Activated CD8-positive, alpha-beta memory T cell treated with anti-CD3 and anti-CD28 coated beads, Interleukin-2, amount 50 U/mL, for 4 hours (primary cell): ENCODE measurements at places on chromosomes 12 and 14.

GRCh38 chr14:64500088-64500487 lies 3.5 kb downstream of the ZBTB25 start:
- DNase-seq, result no peak

DNA sequence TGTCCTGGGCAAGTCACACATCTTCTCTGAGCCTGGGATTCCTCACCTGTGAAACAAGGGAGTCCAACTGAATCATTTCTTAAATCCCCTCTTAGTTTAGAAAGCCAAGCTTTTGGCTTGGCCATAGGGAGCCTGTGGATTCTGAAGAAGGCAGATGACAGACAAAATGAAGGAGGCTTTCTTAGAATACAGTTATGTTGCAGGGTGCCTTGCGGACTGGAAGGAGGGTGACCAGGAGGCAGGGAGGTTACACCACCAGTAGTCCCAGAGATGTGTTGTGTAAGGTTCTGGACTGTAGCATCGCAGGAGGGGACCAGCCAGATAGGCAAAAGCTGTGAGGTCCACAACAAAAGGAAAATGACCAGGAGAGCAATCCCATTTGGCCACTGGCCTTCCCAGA lies 8.2 kb upstream of the ACVR1B start:
- no peak for DNase-seq

GRCh38 chr14:105430565-105430964 lies 10.9 kb downstream of the MTA1 start:
- no peak for DNase-seq

DNA sequence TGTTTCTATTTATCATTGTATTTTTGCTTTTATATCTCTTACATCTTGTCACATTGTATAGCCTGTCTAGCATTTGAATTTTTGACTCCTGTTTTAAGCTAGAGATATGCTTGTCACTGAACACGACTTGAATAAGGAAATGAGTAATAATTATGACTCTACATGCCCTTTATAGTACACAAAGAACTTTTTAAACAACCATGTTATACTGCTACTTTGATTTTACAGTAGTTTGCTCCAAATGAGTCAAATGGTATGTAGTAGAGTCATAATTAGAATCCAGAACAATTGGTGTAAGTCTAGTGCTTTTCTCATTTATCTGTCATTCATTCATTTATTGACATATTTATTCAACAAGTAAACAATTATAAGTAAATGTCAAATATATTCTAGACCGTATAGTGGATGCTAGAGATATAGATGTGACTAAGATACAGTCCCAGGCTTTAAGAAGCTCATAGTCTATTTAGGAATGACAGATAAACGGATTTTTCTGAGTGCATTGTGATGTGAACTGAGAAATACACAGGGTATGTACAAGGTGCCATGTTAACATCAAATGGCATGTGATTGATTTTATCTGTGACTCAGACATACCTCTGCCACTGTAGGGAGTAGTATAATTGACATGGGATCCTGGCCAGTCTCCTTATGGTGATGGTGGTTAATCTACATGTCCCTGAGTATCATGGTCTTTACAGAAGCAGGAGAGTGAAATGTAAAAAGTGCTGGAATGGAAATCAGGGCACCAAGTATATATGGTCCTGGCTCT lies 799.7 kb downstream of the DIO2 start:
- DNase-seq, result no peak

DNA sequence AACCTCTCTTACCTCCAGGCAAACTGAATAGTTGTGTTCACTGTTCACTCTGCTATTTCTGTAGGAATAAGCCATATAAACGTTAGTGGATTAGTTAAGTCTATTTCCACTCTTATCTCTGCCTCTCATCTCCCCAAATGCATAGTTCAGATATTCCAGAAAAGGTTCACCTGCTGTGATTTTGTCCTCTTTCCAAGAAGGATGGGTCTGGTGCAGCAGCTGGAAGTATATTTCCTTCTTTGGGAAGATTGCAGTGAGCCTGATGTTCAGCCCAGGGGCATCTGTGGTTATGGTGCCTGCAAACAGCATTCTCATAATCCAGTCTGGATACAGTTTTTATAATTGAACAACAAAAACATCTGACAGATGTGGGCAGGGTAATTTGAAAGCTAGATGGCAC lies 97.7 kb downstream of the TPH2 start:
- no peak for DNase-seq

- peak; percentile 61 for DNase-seq
Observed at GRCh38 chr14:20697273-20698017, 8.9 kb downstream of the ANG start.

DNA sequence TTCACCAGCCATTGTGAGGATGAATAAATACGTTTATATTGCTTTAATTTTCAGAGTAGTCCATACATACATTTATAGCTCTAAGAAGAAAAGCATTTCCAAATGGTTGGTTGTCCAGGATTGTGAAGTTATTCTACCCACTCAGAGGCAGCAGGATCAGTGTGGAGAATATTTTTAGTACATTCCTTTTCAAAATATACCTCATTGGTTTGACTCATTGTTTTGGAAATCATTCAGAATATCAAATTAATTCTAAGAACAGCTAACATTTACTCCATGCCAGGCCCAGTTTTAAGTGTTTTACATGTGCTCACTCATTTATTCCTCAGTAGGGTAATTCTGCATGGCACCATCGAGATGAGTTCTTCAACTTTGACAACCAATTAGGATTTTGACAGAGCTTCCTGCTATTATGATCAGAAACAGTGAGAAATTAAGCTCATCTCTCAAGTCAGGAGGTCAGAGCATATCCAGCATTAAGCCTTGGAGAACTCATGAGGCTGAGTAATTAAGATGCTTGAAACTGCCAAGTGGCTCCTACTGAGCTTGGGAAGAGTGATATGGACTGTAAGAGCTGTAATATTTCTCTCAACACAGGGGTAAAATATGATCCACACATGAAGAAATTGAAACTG lies 153.3 kb upstream of the CLEC14A start:
- no peak for DNase-seq

GRCh38 chr14:78107166-78107565 lies 63.0 kb upstream of the NRXN3 start:
- DNase-seq, result no peak
